HT-29 (cell line): ENCODE measurements at places on chromosomes 6 and 20. TPM values are rescaled to one million over a fixed set of nuclear protein-coding genes. Genes with fewer than 3 reads are reported as not detected.

GRCh38 chr20:57384486-57384885, 6.7 kb upstream of the RBM38 start:
- DNase-seq, result no peak

GRCh38 chr20:59144831-59145196, 18.8 kb upstream of the ZNF831 start:
- DNase-seq, result no peak

The CLDN20 gene
- not detected in 2 replicates for total RNA-seq

The CST1 gene
- 0.39 and 2.3 TPM in 2 replicates for total RNA-seq

- no peak for DNase-seq
Measured at GRCh38 chr6:21228411-21228810, 365.1 kb upstream of the SOX4 start.

DNA sequence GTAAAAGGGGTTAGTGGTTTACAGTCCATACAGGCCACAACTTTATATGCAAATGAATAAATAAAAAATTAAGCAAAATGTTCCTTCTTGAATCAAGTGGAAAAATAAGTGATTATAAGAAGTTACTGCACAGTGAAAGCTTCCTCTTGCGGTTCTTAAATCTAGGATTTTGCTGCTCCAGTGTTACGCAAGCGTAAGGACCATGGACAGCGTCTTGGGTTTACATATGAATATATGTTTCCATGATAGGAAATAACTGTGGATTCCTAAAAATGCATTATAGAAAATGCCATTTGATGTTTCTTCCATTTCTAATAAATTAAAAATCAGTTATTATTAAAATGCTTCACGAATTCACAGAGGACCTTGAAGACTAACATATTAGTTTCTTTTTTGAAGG, 176.6 kb upstream of the POU3F2 start:
- DNase-seq, result peak; percentile 49

GRCh38 chr6:82492134-82492533, 128.5 kb downstream of the TPBG start:
- DNase-seq, result no peak

GRCh38 chr6:47414423-47415167, 63.0 kb upstream of the CD2AP start:
- DNase-seq, result peak; percentile 77

DNA sequence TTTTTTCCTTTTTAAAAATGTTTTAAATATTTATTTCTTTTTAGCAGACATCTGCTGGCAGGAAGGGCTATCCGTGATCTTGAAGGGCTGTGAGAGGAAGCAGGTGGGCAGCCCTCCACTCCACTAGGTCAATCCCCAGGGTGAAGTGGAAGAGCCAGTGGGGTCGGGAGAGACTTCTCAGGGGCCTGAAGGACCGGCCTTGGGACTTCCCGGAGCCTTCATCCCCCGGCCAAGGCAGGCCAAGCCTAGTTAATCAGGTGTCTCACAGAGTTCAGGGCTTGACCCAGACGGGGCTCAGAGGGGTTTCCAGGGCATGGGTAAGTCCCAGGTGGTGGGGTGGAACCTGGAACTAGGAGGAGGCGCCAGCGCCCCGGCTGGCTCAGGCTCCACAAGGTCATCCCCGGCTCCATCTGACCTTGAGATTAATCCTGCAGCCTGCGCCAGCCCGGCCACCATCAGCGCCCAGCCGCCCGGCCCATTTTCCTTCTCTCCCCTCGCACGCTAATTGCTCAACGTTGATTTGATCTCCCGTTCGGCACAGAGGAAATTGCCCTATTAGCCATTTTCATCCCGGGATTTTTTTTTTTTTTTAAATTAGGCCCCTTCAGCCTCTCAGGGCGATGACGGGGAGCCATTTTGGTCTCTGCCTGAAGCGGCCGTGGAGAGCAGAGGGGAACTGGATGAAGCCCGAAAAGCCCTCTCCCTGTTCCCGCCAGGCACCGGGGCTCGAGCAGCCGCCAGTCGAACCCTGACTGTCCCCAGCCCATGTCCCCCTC, 44.4 kb downstream of the MDFI start:
- no peak for DNase-seq

- DNase-seq, result no peak
Measured at GRCh38 chr6:701215-701614, 8.3 kb upstream of the EXOC2 start.

The HTR1E gene
- not detected in 2 replicates for total RNA-seq

DNA sequence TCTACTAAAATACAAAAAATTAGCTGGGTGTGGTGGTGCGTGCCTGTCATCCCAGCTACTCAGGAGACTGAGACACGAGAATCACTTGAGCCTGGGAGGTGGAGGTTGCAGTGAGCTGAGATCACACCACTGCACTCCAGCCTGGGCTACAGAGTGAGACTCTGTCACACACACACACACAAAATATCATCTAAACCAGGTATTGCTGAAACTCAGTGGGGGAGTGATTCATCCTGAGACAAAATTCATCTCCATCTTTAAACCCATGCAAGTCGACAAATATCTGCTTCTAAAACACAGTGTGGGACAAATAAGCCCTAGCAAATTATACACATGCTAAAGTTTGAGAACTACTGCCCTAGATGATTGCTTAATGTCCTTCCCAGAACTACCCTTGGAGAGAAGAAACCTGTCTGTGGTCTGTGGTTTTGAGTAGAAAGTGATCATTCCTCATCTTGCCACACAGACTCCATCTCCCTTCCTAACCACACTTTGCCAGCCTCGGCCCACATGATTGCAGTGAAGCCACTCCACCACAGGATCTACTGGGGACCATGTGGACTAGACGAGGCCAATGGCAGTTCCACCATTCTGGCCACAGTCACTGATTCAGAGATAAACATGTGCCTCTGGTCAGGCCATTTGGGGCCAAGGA, 130.3 kb downstream of the OPRM1 start:
- DNase-seq, result no peak

- DNase-seq, result no peak
Measured at GRCh38 chr6:36516559-36516958, 30.7 kb downstream of the STK38 start.

The HSPA12B gene
- not detected in 2 replicates for total RNA-seq

The NFATC2 gene
- total RNA-seq, result 0.51 and 0.57 TPM in 2 replicates

GRCh38 chr20:22720206-22720605, 135.8 kb upstream of the FOXA2 start:
- no peak for DNase-seq

GRCh38 chr6:5998236-5998635, 8.5 kb downstream of the NRN1 start:
- DNase-seq, result no peak

GRCh38 chr6:158729906-158730540, 80.2 kb downstream of the SYTL3 start:
- DNase-seq, result no peak
